Cortex of kidney (tissue), 1 donor: ENCODE measurements at places on chromosomes 3 and 15.

DNA sequence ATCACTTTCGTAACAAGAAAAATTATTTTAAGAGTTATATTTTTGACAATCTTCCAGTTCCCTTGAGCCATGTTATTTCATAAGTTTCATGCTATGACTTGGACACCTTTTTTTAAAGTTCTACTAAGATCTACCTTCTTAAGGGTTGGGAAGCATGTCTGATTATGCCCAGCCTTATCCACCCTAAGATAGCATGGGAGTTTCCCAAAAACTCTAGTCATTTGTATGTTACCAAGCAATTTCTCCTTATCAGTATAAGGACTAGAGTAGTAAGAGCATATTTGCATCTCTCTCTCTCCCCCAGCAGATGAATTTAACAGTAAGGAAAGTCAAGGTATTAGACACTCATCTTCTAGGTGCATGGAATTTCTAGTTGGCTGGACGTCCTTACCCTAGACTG lies 85.1 kb upstream of the NTRK3 start:
- DNase-seq = no peak

GRCh38 chr15:38589502-38589901 lies 24.9 kb upstream of the RASGRP1 start:
- no peak for DNase-seq

- DNase-seq = no peak
These were observed 20.5 kb upstream of the SELENOT start for GRCh38 chr3:150582620-150583019.

- DNase-seq = no peak
These were observed 57.3 kb downstream of the TRAT1 start for GRCh38 chr3:108879915-108880314.

DNA sequence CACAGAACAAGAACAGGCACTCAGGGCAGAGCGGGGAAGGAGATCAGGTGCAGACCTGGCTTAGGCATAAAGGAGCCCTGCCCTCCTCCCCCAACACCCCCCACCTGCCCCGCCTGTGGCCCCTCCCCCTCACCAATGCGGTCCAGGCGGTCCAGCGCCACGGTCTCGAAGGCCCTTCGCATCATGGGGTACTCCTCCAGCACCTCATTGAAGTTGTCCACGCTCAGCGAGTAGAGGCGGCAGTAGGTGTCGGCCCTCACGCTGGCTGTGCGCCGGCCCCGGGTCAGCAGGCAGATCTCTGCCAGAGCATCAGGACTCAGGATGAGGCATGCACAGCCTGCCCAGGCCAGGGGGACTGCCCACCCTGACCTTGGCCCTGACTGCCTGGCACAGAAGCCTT lies 44.8 kb downstream of the HCN4 start:
- no peak for DNase-seq

GRCh38 chr3:191775451-191776233 lies 314.7 kb downstream of the PYDC2 start:
- DNase-seq = no peak

DNA sequence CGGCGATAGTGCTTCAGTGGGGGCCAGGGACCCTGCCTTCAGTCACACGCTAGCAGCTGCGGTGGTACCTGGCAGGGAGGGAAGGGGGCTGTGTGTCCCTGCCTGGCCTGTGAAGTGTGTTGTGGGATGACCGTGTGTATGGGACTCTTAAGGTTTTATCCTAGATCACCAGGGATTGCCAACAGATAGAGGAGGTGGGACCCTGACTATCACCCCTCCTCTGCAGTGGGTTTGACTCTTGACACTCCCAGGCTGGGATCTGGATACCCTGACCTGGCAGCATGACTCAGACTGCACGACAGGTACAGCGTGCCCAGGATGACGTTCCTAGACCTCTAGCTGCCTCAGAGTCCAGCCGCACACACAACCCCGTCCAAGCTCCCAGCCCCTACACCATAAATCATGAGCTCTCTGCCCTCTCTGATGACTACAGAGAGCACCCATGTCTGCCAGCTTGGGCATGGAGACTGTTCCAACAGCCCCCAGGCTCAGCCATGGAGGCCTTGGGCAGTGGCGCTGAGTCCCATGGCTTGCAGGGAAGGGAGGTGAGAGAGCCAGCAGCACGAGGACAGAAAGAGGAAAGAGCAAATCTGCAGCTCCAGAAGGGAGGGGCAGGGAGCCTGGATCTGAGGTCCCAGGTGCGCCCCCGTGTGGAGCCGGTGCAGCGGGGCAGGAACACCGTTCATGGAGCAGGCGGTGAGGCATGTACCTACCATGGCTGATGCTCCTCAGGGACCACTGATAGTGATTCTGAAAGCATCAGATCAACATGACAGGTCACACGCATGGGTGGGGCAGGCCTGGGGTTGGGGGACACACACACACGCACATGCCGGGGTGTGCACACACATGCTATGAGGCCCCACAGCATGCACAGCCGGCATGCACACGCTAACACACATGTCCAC lies 71.0 kb downstream of the ADAMTS7 start:
- no peak for DNase-seq

DNA sequence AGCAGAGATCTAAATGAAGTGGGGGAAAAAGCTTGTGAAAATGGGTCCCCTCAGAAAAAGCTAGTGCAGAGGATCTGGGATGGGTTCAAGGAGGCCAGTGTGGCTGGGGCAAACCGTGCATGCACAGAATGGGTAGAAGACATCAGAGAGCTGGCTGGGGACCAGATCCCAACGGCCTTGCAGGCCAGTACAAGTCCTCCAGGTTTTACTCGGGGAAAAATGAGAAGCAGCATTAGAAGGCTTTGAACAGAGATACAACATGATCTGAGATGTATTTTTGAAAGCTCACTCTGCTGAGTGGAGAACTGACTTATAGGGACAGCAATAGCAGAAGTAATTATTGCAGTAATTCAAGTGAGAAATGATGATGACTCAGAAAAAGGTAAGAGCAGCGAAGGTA lies 114.5 kb downstream of the HERC1 start:
- no peak for DNase-seq

- no peak for DNase-seq
These were observed 148.2 kb downstream of the CMSS1 start for GRCh38 chr3:99965681-99966408.

- no peak for DNase-seq
These were observed 37.6 kb downstream of the ANO10 start for GRCh38 chr3:43584043-43584826.

- no peak for DNase-seq
These were observed 63.1 kb downstream of the B3GALNT1 start for GRCh38 chr3:161042023-161042501.

GRCh38 chr3:115244350-115244749 lies 97.3 kb upstream of the ZBTB20 start:
- DNase-seq = no peak

- DNase-seq = no peak
These were observed 205.6 kb downstream of the TCF12 start for GRCh38 chr15:57124036-57124435.

DNA sequence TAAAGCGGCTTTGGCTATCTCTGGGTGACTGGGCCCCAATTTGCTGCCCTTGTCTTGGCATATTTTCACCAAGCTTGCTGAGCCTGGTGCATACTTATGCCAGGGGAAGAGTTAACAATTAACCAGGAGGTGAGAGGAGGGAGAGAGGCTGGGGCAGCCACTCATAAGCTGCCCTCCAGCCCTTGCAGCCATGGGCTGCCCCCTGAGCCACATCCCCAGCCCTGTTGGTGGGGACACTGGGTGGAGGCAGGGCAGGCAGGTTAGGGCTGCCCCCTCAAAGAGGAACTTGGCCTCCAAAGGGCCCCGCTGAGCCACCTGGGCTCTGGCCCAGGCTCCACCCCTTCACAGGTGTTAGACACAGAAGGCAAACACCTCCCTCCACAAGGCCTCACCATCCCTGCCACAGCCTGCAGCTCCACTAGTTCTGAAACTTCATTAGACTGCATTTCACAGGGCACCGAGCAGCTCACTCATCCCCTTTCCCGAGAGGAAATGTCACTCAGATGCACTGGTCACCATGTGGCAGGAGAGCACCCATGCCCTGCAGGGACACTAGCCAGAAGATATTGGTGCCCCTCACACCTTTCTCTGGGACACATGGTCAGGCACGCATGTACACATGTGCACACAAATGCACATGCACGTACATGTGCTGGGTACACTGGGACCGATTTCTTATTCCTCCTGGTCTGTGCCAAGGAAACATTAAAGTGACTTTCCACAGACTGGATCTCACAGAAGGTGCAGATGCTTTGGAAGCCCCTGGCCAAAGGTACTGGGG lies 20.2 kb downstream of the AMOTL2 start:
- DNase-seq = no peak

DNA sequence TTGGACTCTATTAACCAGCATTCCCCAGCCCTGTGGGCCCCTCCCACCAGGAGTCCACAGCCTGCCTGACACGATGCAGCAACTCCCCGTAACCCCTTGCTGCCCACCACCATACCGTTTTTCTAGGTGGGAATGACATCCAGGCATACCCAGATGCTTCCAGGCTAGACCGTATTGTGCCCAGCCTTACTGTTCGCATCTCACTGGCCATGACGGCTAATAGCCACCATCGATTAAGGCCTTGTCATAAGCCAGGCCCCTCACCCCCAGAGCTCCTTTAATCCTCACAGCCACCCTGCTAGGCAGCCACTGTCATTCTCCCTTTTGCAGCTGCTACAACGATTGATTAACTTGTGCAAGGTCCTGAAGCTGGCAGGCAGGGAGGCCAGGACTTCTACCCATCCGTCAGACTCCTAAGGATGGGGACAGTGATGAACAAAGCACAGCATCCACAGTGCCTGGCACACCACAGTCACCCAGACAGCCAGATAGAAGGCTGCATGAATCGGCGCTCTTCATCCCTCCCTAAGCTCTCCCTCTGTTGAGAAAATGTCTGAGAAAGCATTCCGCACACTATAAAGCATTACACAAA lies 60.0 kb upstream of the FLNB start:
- DNase-seq = no peak

DNA sequence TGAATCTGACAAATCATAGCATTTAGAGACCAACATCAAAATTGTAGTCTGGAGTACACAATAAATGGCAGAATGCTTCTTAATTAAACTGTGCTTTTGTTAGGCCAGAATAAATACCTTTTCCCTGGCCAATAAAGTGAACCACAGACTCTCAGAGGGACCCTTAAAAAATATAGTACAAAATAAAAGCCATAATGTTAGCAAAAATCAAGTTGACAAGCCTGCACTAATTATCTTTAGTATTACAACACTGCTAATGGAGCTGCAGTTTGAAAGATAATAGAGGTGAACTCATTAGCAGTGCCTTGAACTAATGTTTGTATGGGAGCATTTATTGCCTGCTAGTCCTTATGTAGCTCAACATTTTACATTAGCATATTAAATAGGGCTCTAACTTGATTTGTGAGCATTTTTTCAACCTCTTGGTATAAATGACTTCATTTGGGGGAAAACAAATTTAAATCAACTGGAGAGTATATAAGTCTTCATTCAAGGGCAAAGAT lies 801.3 kb downstream of the EPHA3 start:
- no peak for DNase-seq

- DNase-seq = no peak
These were observed 184.3 kb downstream of the AKAP13 start for GRCh38 chr15:85564686-85565085.

DNA sequence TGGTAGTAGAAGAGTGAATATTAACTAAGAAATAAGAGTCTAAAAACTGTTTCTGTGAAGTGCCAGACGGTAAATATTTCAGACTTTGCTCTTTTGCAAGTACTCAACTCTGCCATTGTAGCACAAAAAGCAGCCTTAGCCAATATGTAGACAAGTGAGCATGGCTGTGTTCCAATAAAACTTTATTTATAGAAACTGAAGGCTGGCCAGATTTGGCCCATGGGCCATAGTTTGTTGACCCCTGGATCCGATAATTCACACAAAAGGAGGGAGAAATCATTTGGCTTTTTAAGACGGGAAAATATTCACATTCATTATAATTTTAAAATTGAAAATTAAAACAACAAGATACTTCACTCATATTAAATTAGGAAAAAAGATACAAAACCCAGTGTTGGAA lies 15.4 kb downstream of the EID1 start:
- DNase-seq = no peak

DNA sequence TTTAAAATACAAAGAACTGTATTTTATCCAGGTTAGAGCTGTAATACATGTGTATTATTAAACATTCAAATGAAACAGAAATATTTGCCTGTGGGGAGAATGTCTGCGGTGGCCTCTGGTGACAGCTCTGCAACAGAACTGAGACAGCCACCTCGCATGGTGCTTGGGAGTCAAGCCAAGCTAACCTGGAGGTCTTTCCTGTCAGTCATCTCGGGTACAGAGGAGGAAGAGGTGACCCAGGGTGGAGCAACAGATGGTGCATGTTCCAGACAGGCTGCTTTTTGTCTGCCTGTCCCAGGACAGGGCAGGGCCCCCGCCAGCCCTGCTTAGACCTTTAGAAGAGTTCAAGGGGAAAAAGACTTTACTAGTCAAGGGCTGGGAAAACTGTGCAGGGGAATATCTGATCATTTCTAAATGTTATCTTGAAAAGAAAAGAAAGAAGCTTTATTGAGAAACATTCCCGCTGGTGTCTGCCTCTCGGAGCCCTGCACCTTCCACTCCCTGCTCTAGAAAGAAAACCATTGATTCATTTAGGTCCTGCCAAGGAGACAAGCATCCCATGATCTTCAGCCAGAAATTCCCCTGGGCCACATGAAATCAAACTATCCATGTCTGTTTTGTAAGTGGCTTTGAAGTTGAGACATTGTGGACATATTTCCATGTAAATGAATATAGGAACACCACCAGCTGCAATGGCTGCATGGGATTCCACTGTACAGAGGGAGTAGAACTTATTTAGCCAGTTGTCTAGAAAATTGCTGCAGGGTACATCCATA lies 5.5 kb upstream of the NR2E3 start:
- DNase-seq = no peak

GRCh38 chr3:33658991-33659848 lies 58.8 kb downstream of the CLASP2 start:
- DNase-seq = no peak

DNA sequence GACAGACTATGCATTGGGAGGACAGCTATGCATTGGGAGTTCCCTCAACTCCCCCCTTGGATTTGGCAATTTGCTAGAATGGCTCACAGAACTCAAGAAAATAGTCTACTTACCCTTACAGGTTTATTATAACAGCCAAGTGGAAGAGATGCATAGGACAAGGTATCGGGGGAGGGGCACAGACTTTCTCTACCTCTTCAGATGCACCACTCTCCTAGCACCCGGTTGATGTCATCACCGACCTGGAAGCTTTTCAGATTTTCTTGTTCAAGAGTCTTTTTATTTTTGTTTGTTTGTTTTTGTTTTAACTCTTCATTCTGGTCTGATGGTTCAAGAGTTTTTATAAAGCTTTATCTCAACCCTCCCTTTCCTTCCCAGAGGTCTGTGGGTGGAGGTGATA lies 20.7 kb upstream of the ADAMTS9 start:
- no peak for DNase-seq
